ENCODE measurements at places on chromosomes 6 and 20. TPM values are rescaled to one million over a fixed set of nuclear protein-coding genes. Genes with fewer than 3 reads are reported as not detected.

DNA sequence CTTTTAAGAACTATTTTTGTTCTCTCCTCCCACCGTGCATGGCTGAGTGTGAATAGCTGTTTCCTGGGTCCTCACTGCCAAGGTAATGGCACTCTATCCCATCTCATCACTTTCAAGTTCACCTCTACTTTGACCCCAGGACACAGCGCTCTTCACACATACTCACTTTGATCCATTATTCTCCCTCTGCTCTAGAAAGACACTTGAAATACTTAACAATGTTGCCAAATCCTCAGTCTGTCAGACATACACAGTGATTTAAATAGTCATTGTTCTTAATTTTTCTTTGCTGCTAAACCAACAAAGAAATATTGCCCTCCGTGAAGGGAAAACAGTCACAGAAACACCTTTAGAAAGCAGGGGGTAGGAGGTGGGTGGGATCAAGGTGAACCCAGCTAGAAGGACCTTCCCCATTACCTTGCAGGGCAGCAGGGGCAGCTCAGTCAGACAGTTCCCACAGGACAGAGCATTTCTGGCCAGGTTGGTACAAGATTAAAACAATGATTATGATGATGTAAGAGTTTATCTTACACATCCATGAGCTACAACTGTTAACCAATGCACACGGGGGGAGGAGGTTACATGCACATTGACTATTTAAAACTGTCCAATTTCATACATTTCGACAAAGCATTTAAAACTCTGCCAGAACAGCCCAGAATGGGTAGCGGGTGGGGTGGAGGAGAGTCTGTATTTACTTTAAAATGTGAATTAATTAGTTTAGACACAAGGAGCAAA is 2.4 kb downstream of the SLC22A23 start:
- ATAC-seq: no peak

MLN gene
- not detected for total RNA-seq

- ATAC-seq: no peak
Measured at GRCh38 chr6:131510094-131510493, 62.9 kb upstream of the ARG1 start.

DNA sequence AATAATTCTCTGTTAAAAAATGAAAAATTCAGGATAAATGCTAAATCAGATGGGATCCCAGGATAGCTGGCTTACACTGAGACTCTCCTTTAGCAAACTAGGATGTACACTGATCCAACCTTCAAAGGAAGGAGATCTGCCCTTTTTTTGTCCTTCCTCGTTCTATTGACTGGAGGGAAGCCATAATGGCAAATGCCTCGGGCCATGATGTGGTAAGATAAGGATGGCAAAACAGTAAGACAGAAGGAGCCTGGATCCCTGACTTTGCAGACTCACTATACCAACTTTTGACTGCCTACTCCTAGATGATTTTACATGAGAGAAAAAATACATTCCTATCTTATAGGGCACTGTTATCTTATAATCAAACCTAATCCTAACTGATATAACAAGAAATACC is 156.9 kb upstream of the BEND3 start:
- no peak for ATAC-seq

GRCh38 chr6:41291717-41292116 is 5.2 kb upstream of the TREM1 start:
- no peak for ATAC-seq

SIRT5 gene
- total RNA-seq: 7.2 TPM

LSM2 gene
- total RNA-seq: 45.0 TPM

All from esophagus mucosa (tissue), 1 donor.